ENCODE measurements at places on chromosomes 12 and 14.
A peak's percentile ranks its signal among the peaks of the same experiment; 100 is the strongest.

DNA sequence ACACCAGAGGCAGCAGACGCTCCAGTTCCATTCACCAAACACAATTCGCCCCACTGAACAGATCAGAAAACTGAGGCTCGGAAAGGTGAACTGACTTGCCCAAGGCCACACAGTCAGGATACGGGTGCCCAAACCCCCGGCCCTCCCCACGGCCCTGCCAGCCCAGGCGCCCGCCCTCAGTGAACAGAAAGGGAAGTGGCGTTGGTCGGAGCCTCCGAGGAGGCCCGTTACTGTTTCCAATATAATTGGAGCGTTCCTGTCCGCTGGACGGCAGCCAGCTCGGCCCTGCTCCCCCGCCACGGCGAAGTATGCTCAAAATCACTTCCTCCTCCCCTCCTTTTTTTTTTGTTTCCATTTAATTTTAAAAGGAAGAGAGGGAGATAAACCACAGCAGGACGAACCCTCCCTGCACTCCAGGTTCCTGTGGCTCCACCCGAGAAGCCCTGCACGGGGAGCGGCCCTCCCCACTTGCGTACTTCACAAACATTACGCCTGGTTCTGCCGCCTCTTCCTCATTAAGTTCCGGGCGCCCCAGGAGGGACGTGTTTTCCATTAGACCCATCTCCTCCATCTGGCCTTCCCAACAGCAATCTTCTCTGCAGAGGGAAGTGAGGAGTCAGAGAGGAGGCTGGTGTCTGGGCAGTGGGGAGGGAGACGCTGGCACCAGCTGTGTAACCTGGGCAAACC lies 61.1 kb downstream of the NCOR2 start:
- no peak for DNase-seq

- DNase-seq: no peak
Observed at GRCh38 chr14:69479696-69480095, 4.8 kb upstream of the PLEKHD1 start.

GRCh38 chr12:6688999-6689882 lies at the start of gene ZNF384:
ZNF384 (minus strand) TSS chr12:6689375; CDS start chr12:6679520, 9,855 bp downstream.
- DNase-seq: peak; percentile 91

DNA sequence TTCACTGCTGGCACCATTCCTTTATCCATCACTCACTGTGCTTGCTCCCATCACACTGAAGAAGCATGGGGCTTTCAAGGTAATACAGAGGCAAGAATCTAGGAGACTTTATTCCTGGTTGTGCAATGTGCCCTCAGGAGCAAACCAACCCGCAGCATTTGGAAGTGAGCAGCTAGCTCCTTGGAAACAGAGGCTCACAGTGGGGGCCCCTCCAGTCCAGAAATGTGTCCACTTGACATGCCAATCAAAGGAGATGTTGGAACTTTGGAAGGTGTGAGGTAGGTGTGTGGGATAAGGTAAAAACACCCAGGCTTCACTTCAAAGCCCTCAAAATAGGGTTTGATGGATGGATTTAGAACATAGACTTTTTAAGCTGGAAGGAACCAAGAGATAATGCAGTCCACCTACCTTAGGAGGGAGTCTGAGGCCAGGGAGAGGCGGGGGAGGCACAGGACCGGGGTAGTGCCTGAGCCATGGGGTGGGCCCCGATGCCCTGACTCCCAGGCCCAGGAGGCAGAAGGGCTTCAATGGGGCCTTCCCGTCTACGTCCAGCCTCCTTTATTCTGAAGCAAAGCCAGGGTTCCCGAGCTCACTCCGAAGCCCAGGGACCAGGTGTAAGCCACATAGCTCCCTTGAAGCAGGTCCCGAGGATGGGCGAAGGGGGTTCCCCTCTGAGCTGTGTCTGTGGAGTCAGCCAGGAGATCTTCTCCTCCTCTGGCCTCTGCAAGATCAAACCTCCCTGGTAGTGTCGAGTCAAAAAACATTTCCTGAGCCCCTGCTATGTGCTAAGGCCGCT lies 17.6 kb upstream of the BCL11B start:
- no peak for DNase-seq

- DNase-seq: no peak
Observed at GRCh38 chr14:102043251-102044025, 43.4 kb downstream of the HSP90AA1 start.

GRCh38 chr12:57603815-57604453 lies 690 bp upstream of the DTX3 start:
- DNase-seq: no peak

GRCh38 chr12:40376533-40377267 lies 151.9 kb downstream of the LRRK2 start:
- no peak for DNase-seq

DNA sequence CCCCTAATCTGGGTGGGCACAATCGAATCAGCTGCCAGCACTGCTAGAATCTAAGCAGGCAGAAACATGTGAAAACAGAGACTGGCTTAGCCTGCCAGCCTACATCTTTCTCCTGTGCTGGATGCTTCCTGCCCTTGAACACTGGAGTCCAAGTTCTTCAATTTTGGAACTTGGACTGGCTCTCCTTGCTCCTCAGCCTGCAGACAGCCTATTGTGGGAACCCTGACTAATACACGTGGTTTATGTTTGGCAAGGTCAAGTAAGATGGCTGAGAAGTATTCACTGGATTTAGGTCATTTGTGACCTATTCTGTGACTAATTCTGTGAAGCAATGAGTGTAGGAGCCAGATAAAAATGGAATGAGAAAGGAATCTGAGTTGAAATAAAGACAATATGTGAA lies 11.0 kb downstream of the GPR135 start:
- no peak for DNase-seq

DNA sequence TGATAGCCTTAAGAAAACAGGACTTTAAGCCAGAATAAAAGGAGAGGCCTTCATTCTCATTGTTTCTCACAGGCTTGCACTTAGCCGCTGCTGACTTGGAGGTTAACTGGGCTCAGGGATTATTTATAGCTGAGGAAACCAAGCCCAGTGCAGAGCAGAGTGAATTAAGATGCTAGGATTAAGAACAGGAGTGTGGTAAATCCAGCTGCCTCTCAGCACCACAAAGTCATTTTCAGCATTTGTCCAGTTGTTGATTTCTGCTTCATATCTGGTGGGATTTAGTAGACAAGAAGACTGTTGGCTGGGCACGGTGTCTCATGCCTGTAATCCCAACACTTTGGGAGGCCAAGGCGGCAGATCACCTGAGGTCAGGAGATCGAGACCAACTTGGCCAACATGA lies 14.3 kb upstream of the KRT73 start:
- DNase-seq: no peak

DNA sequence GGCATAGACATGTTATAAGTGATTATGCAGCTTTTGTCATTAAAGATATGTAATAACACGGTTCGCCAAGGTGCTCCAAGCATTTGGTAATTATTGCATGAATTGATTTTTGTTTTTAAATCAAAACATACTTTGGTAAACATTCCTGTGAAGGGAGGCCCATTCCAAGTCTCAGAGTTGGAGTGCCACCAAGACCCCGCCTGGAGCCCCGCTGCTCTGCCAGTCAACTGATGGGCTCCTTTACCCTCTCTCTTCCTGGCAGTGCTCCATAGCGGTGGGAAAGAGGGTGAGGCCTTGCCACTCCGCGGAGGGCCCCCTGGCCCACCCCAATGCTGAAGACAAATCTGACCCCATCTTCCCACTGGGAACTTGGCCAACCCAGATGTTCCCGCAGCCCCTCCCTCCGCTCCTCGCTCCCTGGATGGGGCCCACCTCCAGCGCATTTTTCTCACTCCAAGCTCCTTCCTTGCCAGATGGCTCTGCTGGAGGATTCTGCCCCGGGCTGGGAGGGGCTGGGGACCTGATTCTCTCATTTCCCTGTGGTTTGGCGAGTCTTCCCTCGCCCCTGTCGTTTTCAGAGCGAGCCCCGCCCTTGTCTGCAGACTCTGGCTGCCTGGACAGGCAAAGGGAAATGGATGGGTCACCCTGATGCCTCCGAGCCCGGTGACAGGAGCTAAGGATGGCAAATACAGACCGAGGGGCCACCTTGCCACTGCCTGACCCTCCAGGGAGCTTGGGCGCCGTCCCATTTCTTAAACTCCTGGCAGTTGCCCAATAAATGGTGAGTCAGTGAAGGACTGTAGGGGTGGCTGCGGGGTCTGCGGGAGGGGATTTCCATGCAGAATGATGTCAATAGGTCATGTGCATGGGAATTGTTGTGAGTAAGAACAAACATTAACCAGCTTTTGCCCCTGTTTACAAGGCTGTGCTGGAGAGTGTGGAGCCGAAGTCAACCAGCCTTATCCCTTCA lies 9.2 kb upstream of the PAPLN start:
- no peak for DNase-seq
